GM12891 (cell line): ENCODE measurements at places on chromosomes 16 and 17.

DNA sequence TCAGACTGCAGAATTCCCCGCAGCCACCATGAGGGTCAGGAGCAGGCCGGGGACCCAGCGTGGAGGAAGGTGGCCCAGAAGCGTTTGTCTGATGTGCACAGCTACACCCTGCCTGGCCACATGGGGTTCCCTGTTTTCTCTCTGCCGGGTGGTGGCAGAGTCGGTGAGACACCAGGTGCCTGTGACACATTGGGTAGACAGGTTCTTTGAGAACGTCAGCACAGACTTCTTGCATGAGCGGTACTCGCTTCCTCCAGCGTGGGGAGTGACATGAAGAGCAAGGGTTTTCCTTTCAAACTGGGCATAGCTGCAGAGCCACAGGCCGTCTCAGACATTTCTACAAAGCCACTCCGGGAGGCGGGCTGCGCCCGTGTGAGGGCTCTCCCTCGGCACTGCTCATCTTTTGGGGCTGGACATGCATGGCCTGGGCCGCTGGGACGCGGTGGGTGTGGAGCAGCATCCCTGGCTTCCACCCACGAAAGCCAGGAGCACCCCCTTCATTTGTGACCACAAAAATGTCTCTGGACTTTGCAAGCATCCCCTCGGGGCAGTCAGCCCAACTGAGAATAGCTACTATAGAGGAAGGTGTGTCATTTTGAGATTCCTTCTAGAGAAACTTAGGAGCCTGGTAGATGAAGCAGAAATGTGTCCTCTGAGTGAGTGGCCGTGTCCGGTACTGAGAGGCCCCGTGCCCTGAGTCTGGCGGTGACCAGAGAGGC, 26.0 kb downstream of the NME3 start:
- no peak for DNase-seq

- no peak for DNase-seq
Measured at GRCh38 chr17:47803751-47804150, 17.8 kb downstream of the OSBPL7 start.

- DNase-seq, result no peak
Measured at GRCh38 chr16:74447578-74447977, 26.3 kb upstream of the CLEC18B start.

GRCh38 chr17:418421-418751, 65.8 kb upstream of the RPH3AL start:
- no peak for DNase-seq

GRCh38 chr16:79229361-79229760, 371.2 kb downstream of the MAF start:
- DNase-seq, result no peak

DNA sequence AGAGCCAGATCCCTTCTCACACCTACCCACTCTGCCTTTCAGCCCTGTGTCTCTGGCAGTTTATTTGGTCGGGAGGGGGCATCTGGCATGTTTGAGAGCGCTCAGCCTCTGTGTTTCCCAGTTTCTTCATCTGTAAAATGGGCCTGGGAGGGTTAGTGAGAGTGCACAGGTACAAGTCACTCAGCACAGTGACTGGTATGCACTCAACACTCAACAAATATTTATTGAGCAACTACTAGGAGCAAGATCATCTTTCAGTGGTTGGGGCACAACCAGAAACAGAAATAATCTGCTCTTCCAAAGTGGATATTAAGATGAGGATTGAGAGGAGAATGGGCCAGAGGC, 13.7 kb upstream of the SRCIN1 start:
- no peak for DNase-seq

GRCh38 chr17:55496094-55496881, 15.0 kb downstream of the SMIM36 start:
- DNase-seq, result no peak

DNA sequence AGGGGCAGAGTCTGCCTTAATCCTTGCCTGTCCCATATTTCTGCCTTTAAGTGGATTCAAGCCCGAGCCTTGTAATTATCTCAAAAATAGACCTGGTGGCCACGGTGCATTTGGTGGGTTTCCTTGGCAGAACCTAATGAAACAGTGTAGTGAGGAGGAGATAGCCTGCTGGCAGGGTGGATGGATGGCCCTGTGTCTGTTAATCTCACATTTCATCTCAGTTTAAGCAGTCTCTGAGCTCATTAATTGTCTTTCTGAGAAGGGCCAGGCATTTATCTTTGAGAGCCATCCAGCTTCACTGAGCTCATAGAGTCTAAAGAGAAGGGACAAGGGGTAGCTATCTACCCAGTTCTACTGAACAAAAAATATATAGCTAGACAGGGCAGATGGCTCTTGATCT, 364.0 kb upstream of the EEF2KMT start:
- no peak for DNase-seq
